ENCODE measurements at places on chromosomes 12 and 14.

GRCh38 chr12:129549656-129550055 is 354.2 kb downstream of the TMEM132D start:
- no peak for DNase-seq

DNA sequence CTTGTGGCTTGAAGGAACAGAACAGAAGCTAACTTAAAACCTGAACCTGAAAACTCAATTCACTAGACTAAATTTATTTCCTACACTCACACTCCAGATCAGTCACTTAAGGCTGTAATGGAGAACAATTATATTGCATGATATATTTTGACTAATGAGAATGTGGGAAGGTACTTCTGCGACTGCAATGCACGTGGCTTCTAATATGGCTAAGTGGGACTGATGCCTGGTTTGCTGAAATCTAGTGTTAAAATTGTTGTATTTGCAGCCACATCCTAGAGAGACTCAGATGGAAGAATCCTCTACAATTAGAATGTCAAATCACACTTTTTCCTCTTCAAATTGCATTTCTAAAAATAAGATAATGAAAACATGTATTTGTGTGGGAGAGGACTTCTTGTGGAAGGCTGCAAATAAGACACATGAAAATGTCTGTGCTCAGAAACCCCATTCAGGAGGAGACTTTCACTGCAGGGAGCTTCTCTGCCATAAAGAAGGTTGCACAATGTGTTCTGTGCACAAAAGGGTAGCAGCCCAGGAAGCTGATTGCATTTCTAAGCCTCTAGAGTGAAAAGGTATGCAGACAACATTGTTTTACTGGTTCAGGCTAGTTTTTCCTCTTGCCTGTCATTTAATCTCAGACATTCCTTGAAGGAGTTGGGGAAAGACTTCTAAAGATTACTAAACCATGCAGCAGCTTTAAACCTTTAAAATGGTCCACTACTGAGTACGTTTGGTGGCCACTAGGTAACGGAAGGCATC is 224.3 kb downstream of the NEDD1 start:
- no peak for DNase-seq

- DNase-seq, result no peak
These were observed 118.6 kb upstream of the SSTR1 start for GRCh38 chr14:38089123-38089522.

GRCh38 chr12:112256780-112257179 is 125.5 kb downstream of the HECTD4 start:
- DNase-seq, result no peak

- DNase-seq, result no peak
These were observed 179.3 kb downstream of the ADCK1 start for GRCh38 chr14:77979171-77979570.

GRCh38 chr12:66379616-66380015 is 77.3 kb downstream of the HELB start:
- DNase-seq, result no peak

GRCh38 chr14:66228267-66228970 is 257.8 kb upstream of the CCDC196 start:
- no peak for DNase-seq

DNA sequence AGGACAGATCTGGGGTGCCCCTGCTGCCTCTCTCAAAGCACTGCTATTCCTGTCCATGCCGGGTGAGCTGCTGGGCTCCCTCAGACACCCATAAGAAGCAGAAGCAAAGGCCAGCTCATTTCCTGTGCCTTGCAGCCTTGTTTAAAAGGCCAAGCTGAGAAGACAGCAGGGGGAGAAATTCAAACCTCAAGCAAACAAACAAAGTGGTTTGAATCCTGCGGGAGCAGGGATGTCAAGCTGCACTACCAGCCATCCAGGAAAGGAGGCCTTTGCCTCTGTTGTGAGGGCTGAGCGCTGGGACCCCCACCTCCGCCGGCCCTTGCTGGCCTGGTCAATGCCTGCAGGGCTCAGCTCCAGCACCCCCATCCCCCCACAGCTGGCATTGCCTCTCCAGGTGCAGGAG is 176.5 kb downstream of the PIWIL1 start:
- DNase-seq, result no peak

GRCh38 chr12:90871726-90872096 is 83.3 kb downstream of the CCER1 start:
- no peak for DNase-seq

DNA sequence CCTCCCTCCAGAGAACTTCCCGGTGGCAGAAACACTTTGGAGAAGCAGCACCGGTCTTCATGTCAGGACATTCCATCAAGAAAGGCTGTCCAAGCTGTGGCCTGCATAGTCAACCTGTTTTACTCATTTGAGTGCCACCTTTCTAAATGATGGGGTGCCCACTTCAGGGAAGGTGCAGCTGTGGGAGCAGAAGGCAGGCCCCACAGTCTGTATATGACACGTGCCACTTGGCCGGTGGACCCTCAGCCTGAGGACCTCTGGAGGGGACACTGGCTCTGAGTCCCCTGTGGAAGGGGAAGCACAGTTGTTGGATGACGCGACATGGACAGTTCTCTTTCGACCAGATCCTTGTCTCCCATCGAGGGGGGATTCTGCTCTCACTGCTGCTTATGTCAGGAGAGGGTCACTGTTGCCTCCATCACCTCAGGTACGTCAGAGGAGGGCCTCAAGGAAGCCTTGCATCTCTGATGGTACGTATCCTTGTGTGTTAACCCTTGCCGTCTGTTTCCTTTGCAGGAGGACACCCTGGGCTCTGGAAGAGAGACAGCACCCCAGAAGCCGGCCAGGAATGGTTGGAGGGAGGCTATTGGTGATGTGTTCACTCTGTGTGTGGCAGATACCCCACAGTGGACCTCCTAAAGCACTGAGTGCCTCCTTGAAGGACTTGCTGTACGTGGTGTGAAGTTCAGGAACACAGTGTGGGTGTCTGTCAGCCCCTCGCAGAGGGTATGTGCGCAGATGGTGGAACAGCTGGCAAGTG is 132.1 kb upstream of the RTL1 start:
- no peak for DNase-seq

DNA sequence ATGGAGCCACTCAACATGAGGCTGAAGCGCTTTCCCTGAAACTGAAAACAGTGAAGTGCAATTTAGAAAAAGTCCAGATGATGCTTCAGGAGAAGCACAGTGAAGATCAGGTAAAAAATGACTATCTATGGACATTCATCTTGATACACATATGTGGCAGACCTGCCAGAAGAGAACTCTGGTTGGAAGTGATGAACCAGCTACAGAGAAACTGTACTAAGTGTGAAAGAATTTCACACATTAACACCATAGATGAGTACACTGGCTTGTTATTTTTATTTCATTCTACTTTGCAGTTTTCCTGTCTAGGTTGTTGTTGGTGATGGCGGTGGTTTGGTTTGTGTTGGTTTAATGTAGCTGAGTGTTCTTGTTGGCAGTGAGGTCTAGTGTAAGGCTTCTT is 174.7 kb downstream of the ESR2 start:
- DNase-seq, result no peak

DNA sequence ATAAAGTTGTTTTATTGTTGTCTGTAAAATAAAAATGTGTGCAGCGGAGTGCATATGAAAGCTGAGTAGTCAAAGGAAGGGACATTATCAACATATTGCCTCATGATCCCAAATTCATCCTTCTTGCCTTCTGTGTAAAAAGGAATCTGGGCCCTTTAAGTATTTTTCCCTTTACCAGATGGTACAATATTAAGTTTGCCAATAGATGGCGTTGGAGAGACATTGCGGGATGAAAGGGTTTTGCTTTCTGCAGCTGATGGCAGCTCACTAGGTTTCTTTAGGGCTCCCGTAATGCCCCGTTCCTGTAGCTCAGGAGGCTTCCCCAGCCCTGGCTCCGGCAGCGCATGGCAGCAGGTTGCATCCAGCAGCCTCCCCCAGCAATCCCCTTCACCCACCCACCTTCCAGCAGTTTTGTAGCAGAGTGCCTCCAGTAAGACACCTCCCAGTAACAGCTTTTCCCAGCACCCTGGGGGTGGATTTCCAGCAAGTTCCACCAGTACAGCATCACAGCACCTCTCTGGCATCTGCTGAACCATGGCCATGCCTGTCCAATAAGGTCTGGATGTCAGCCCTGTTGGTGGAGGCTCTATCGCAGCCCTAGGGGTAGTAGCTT is 354.4 kb downstream of the MED13L start:
- no peak for DNase-seq

Measured in activated T-helper 2 cell treated with anti-CD3 and anti-CD28 coated beads, Interferon-gamma antibody, Interleukin-2, Interleukin-4, amounts not matched to agents 10 μg/mL and 5 μg/mL and 100 μg/mL, durations not matched to agents 14 hours and 24 hours and 36 hours (primary cell).